Mucosa of gallbladder (tissue), 1 donor: ENCODE measurements at places on chromosomes 7 and 10.

DNA sequence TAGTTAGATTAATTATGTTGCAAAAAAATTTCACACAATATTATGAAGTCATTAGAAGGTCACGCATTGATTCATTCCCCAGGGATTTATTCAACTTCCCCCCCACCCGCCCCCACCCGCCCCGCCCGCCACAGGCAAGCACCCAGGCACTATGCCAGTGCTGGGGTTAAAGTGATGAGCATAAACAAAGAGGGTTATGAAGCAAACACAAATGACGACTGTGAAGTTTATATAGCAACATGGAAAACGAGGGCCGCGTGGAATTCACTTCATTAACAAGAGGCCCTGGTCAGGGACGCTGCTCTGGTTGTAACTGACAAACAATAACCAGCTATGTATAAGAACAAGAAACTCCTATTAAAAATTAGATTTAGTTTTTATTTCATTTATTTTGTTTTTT is 656.5 kb upstream of the COBL start:
- no peak for DNase-seq

- DNase-seq, result no peak
These were observed 866.5 kb upstream of the GHITM start for GRCh38 chr10:83272666-83273434.

DNA sequence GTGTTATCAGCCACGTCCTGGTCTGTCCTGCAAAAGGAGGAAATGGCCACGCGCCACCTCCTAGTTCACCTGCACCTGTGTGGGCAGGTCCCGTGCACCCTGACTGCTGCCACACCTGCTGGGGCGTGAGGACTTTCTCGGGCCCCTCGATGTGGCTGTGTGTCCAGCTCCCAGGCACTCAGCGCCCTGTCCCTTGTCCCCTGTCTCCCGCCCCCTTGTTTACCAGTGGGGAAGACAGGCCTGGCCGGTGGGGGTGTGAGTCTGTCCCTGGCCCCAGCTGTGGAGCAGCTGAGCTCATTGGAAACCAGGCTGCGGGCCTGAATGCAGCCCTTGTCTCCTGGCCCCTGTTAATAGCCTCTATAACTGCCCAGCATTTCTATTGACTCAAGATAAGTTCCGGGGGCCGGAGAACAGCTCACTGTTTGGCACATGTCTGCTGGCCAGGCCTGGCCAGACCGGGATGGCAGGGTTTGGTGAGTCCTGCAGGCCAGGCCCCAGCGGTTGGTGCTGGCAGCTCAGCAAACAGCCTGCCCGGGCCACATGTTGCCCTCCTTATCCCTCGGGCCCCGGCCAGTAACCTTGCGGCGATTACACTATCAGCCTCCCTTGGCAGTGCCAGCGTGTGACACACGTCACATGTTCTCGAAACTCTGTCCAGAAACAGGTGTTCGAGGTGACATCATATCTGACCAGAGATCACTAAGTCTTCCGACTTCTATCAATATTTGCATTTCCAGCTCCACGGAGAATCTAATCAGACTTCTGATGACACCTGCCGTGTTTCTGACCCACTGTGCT is 52.1 kb downstream of the FOXL3 start:
- peak; percentile 87 for DNase-seq

GRCh38 chr10:91349381-91349780 is 60.8 kb upstream of the HECTD2 start:
- DNase-seq, result peak; percentile 66

DNA sequence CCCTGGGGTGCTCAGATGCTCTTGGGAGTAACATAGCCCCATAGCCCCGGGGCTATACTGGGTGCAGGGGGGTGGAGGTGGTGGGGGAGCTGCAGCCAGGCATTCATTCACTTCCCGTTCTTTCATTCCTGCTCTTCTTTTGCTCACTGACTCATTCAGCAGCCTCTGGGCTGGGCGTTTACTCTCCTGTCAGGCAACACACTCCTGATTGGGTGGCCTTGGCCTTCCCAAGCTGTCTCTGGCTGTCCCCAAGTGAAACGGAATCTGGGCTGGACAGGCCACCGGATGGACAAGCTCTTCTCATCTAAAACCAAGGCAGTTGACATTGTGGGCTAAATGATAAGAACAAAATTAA is 34.6 kb downstream of the CHST3 start:
- DNase-seq, result peak; percentile 48

GRCh38 chr10:71063401-71063800 is 149.0 kb upstream of the UNC5B start:
- no peak for DNase-seq

- no peak for DNase-seq
These were observed 89.1 kb downstream of the GPR158 start for GRCh38 chr10:25263931-25264330.

- DNase-seq, result no peak
These were observed 287.8 kb upstream of the CDC14C start for GRCh38 chr7:48636391-48637015.

DNA sequence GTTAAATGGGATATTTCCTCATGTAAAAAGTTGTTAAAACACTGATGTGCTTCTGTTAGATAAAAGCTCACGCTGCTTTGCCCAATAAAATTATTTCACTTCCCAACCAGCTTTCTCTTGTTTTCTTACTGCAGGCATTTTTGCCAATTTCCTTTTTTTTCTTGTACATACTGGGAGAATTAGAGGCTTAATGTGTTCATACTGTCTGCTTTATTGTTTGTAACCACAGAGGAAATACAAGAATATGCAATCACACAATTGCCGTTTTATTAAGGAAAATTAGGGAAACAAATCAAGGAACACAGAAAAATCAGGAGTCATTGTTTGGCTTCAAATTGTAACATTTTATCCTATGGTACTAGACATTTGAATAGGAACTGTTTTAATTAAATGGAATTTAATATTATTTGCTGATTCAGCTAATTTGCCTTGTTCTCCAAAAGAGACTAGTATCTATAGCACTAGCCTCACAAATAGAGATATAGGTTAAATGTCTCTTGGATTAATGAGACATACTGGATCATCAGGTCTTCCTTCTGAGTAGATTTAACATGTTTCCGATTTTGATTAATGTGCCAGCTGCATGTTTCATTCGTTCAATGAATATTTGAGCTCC is 6.4 kb upstream of the VWA2 start:
- no peak for DNase-seq

DNA sequence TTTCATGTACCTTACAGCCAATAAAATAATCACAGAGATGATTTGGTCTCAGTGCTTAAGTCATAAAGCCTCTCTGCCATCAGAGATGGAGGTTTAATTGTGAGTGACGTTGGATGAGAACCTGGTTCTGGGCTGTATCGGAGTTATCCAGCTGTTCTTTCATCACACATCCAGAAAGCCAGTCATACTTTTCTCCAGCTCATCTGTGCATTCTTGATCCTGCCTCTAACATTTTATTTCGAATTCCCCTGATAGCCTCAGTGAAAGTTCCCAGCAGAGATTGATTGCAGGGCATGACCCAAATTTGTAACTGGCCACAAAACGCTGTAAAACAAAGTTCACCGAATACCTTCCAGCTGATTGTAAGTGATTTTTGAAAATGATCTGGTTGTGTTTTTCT is 212.6 kb upstream of the HABP2 start:
- no peak for DNase-seq

DNA sequence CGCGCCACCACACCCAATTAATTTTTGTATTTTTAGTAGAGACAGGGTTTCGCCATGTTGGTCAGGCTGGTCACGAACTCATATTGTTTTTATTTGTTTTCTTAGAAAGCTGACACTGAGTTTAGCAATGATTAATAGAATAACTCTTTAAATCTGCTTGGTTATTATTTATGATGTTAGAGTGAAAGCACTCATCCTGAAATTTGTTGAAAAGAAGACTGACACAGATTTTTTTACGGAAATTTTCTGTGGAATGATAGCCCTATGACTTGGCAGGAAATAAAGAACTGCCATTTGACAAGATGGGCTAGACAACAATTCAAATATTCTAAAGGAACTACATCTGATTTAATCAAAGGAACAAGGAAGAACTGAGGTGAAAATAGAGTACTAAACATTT is 4.3 kb upstream of the GSAP start:
- no peak for DNase-seq

- no peak for DNase-seq
These were observed 44.3 kb downstream of the CCDC71L start for GRCh38 chr7:106616708-106617051.

DNA sequence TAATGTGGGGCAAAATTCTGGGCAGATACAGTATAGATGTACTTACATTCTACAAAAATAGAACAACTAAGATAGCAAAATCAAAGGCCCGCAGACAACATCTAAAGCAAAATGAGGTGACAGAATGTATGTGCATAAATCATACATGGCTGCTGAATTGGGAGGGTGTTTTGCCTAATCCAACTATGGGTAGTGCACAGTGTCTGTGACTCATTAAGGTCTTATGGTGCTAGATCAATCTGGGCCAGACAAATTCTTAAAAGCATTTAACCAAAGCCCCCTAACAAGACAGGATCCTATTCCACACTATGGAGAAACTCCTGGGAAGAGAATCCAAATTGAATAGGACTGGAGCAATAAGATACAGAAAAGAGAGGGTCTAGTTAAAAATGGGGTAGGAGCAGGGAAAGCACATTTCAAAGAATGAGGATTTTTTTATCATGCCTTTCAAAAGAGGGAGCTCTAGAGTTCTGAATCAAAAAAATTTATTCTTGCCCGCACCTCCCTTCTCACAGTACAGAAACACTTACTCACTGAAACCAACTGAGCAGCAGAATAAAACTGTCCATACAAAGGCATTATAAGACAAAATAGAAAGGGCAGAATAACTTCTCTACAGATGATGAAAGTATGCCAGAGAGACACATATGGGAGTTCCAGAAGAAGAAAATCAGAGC is 181.3 kb downstream of the RNLS start:
- no peak for DNase-seq

GRCh38 chr10:85148693-85149640 is 820.6 kb downstream of the CCSER2 start:
- no peak for DNase-seq
